Pericardium fibroblast (primary cell): ENCODE measurements at places on chromosomes 16 and 17. TPM values are rescaled to one million over a fixed set of nuclear protein-coding genes. Genes with fewer than 3 reads are reported as not detected.

PRSS27 gene
- total RNA-seq: 0.23 and 3.6 TPM in 2 replicates

KRT24 gene
- not detected in 2 replicates for total RNA-seq

LITAFD gene
- not detected in 2 replicates for total RNA-seq

CSH2 gene
- not detected in 2 replicates for total RNA-seq

CETP gene
- total RNA-seq: not detected in 2 replicates

GGT6 gene
- total RNA-seq: not detected in 2 replicates

EPN3 gene
- 0.23 and 0.51 TPM in 2 replicates for total RNA-seq
